ENCODE measurements at places on chromosomes 7 and 10.

- DNase-seq, result no peak
- no peak overlapping the region for H3K4me3 ChIP-seq
- no peaks in the 10 kb centered on the region for H3K4me1 ChIP-seq
- H3K27ac ChIP-seq, result no peak overlapping the region
- H3K27me3 ChIP-seq, result peaks cover 3% of the 10 kb centered on the region
These were observed 247.6 kb upstream of the MKI67 start for GRCh38 chr10:128373831-128374230.

GRCh38 chr10:109975244-109976190, 32.3 kb upstream of the ADD3 start:
- no peaks in the 10 kb centered on the region for H3K27me3 ChIP-seq
- H3K36me3 ChIP-seq, result no peaks in the 10 kb centered on the region
- peaks cover 6% of the 10 kb centered on the region for H3K4me1 ChIP-seq
- no peak overlapping the region for H3K27ac ChIP-seq
- H3K4me3 ChIP-seq, result no peak overlapping the region

DNA sequence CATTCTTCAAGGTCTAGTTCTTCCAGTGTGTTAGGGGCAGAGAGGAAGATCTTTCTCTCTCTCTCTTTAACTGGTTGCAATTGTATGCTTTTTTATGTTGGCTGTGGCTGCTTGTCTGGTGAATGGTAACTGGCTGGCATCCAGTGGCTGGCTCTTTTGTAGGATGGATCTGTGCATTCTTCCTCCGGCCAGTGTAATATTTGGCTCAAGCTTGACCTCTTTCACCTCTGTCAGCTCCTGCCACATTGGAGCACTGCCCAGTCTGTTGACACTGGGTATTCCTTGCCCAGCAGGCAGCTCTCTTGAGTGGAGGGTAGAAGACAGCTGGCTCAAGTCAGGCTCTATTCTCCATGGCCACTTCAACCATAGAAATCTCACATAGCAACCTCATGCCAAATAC, 528.3 kb downstream of the PHTF2 start:
- H3K4me3 ChIP-seq, result no peak overlapping the region
- H3K27me3 ChIP-seq, result no peaks in the 10 kb centered on the region
- no peaks in the 10 kb centered on the region for H3K36me3 ChIP-seq

- peaks cover 20% of the 10 kb centered on the region for H3K4me1 ChIP-seq
- no peak for DNase-seq
- H3K27me3 ChIP-seq, result peaks cover 98% of the 10 kb centered on the region
- H3K36me3 ChIP-seq, result no peaks in the 10 kb centered on the region
These were observed 655 bp downstream of the SP8 start for GRCh38 chr7:20786049-20786412.

DNA sequence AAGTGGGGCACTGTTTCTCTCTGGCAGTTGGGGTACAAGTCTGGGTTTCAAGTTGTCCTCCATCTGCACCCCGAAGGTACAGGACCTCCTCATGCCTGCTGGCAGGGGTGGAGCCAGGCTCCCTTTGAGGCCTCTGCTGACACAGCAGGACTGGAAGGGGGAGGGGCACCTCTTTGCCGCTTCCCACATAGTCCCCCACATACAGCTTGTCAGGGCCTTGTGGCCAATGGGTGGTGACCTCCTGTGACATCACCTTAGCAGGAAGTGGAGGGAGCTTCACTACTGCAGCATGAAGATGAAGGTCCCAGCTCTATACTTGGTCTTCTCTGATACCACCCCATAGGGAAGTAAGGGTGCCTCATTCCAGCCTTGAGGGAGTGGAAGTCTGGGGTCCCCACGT, 167.8 kb downstream of the RAMP3 start:
- DNase-seq, result no peak
- H3K36me3 ChIP-seq, result no peaks in the 10 kb centered on the region
- H3K27me3 ChIP-seq, result no peaks in the 10 kb centered on the region
- H3K4me3 ChIP-seq, result no peak overlapping the region
